Cerebellar cortex (tissue), 1 donor: ENCODE measurements at places on chromosomes 1 and 21.

DNA sequence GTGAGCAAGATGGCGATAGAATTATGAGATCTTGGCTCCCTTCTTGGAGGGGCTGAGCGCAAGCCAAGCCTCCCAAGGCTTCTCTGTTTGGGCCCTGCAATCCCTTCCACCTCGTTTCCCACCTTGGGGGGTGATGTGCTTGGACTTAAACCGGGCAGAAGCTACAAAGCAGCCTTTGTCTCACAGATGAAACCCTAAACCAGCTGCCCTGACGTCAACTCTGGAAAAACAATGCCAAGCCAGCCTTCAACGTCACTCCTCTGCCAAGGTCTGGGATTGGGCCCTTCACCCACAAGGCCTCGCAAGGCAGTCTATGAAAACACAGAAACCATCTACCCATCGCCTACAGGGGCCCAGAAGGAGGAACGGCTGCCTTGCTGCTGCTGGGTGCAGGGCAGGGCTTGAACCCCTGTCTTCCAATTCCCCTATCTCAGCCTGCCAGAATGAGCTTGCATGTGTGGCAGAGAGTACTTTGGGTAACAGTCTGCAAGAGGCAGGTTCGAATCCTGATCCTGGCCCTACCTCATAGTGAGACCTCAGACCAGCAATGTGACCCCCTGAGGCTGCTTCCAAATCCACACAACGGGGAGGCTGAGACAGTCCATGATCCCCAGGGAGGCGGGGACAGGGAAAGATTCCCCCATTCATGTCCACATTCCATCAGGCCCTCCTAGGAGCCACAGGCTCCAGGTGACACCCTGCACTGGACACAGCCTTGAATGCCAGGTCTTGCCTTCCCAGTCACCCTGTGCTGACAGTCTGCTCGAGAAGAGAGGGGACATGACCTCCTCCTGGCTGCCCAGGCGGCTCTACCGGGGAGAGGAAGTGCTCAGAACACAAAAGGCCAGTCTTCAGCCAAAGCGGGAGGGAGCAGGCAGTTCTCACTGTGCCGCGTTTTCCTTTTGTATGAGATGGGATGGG is 15.0 kb downstream of the IFFO2 start:
- DNase-seq = peak; percentile 56

- DNase-seq = no peak
Observed at GRCh38 chr1:31625561-31626222, 8.2 kb downstream of the HCRTR1 start.

DNA sequence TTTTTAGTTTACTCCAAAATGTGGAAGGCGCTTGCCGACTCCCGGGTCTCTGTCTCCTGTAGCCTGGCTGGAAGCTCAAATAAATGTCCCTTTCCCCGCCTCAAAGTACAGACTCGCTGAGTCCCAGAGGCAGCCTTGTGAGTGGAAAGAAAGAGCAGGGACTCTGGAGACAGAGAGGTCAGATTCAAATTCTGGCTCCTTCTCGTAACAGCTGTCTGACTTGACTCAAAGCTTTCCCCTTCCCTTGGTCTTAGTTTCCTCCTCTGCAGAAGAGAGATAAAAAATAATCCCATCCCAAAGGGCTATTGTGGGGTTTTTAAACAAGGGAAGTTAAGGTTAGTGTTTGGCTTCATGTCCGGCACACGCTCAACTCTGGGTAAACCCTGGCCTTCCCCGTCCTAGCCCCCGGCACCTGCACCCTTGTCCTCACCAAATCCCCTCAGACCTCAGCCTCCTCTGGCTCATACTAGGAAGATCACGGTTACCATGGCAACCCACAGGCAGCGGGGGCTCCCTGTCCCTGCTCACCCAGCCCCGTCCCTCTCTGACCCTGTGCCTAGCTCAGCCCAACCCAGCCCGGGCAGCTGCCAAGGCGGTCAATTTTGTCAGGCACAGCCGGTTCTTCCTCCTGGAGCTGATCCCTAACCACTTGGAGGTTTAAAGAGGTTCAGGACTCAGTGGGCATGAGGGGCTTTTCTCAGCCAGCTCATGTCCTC is 49.2 kb upstream of the IGSF21 start:
- DNase-seq = no peak

DNA sequence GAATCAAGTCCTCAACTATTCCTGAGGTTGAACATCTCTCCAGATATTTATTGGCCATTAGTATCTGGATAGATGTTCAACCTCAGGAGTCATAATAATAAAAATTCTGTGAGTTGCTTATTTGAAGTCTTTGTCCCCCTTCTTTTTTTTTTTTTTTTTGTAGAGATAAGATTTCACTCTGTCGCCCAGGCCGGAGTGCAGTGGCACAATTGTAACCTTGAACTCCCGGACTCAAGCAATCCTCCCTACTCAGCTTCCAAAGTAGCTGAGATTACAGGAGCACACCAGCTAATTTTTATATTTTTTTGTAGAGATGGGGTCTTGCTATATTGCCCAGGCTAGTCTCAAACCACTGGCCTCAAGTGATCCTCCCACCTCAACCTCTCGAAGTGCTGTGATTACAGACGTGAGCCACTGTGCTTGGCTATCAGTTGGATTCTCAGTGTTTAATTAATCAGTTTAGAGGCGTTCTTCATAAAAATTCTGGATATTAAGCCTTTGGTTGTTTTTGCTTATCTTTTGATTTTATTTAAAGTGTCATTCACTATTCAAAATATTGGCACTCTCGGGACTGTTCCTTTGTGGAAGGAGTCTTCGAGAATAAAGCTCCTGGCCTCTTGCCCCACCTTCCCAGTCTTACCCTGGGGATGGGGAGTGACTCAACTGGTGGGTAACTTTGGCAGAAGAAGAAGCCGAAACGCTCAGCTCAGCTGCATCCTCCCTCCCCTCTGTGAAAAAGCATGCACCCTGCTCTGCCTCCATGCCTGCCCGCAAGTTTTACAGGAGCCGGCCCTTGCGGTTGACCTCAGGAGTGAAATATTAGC is 11.2 kb upstream of the HYI start:
- no peak for DNase-seq

- no peak for DNase-seq
Observed at GRCh38 chr21:45511007-45511406, 31.2 kb downstream of the SLC19A1 start.

DNA sequence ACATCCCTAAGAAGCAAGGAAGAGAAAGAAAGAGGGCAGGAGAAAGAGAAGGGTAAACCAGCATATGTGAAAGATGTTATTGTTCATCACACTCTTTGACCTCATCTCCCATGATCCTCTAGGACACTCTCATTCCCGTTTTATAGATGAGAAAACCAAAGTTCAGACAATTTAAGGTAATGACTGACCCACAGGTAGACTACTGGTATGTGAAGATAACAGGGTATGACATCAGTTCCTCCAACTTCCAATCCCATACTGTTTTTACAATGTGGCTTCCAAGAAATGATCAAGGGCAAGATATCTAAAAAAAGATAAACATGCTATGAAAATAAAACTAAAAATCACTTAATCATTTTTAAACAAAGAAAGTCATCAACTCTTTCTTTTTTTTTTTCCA is 95.2 kb upstream of the TNFSF4 start:
- no peak for DNase-seq

DNA sequence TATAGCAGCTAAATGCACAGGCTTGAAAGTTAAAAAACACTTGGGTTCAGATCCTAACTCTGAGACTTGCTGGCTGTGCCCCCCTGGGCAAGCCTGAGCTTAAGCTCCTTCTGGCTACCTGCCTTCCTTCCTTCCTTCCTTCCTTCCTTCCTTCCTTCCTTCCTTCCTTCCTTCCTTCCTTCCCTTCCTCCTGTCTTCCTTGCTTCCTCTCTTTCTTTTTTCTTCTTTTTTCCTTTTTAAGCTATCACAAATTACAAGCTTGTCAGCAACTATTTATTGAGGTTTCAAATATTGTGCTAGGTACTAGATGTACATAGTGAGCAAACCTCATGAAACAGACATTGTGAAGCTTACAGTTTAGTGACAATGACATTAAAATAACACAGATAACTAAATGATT is 15.1 kb downstream of the SGIP1 start:
- DNase-seq = no peak

- DNase-seq = no peak
Observed at GRCh38 chr1:205962821-205963221, 19.6 kb upstream of the SLC26A9 start.

DNA sequence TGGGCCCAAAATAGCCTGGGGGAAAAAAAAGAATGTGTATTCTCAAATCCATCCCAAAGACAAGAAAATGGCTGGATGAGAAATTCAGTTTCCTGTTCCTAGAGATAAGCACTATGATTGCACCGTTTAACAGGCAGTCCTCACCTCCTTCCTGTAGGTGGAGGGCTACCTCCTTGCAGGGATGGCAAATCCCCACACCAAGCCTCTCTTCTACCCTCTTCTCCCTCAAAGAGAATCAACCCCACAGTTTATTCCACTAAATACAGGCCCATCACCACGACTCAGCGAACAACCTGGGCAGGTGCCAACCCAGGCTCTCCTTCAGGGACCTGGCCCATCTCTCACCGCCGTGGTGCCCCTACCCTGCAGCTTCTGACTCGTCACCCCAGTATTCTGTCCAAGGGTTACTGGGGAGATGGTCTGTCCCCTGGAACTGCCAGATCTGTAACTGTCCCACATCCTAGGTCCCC is 3.4 kb upstream of the CHD5 start:
- no peak for DNase-seq

DNA sequence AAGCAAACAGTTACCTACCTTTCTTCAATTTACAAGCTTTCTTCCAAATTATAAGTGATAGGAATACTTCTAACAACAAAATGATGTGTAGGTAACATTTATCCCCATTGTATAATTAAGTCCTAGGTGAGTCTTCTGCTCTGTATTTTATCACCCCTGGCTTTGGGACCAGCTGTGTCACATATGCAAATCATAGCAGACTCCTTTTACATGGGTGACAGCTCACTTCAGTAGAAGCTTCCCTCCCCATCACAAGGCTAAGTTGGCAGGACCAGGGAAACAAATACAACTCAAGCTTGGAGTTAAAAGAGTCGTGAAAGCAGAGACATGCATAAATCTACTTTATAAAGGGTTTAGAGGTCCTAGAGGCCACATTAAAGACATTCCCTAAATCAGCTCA is 121.1 kb upstream of the RUNX1 start:
- DNase-seq = no peak

DNA sequence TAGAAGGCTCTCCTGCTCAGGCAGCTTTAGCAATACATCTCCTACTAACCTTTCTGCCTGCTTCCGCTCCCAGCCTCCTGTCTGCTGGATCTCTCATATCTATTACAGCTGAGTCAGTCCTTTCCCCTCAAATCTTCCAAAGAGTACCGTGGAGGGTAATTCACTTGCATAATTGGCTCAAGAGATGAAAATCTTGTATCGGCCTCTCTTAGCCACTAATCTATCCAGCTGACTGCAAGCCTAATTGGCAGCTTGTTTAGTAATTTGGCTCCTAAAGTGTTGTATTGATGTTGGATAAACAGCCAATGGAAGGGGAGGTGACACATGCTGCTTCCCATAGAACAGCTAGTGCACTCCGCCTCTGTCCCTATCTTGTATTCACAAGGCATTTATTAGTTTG is 195.7 kb downstream of the GPATCH2 start:
- DNase-seq = no peak

DNA sequence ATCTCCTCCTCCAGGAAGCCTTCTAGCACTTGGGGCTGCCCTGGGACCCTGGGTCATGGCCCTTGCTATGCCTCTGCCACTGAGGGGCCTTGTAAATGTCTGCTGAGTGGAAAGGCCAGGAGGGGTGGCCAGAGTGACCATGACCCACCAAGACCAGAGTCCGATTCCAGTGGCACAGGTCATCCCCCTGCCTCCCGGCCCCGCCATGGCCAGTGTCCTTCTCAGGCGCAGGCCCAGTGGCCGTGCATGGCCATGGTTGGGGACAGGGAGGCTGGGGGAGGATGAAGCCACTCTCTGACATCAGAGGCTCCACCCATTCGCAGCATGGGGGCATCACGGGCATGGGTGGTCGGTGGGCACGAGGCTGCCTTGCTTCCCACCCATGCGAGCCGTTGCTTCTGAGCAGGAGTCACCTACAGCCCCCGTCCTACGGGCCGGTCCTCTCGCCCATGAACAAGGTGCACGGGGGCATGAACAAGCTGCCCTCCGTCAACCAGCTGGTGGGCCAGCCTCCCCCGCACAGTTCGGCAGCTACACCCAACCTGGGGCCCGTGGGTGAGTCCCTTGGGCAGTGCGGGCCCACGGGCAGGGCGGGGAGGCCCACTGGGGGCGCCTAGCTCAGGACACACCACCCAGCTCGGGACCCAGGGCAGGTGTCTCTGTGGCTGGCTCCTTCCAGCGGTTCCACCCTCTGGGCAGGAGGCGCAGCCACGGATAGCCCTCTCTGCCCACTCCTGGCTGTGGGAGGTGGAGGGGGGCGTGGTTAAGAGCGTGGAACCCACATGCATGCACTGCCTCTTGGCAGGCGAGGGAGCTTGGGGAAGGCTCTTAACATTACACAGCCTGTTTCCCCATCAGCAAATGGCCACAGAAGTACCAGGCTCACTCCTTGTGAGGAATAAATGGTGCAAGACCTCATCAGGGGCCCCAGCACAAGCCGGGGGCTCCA is 22.4 kb upstream of the CCDC27 start:
- no peak for DNase-seq
